ENCODE measurements at places on chromosomes 6 and 20.

DNA sequence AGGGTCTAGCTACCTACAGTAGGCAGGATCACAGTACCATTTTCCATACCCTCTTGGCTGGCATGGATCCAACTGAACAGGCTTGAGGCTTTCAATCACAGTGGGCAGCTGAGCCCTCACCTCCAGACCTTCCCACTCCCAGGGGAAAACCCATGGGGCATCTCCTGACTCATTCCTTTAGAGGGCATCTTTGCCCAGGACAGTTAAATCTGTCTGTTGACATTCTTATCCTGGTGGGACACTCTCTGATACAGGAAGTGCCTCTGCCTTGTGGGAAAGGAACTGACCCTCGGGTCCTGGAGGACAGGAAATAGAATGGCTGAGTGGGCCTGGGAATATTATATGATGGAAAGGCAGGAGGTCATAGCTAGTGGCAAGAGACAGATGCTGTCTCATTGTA, 10.2 kb upstream of the EPB41L1 start:
- no peak for DNase-seq

DNA sequence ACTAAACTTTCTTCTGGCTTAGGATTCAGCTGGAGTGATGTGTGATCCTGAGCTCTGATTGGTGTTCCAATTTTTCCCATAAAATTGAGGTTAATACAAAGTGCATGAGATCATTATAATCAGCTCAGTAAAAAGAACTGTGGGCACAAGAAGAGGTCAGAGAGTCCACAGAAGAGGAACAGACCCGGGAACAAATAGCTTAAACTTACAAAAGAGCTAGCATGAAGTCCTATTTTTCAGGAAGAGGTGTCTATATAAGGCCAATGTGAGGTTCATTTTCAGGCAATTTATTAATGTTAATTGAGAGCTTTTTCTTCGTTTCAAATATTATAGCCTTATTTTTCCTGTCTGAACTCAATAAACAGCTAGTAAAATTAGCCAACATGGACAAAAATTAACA, 26.9 kb upstream of the STX11 start:
- no peak for DNase-seq

DNA sequence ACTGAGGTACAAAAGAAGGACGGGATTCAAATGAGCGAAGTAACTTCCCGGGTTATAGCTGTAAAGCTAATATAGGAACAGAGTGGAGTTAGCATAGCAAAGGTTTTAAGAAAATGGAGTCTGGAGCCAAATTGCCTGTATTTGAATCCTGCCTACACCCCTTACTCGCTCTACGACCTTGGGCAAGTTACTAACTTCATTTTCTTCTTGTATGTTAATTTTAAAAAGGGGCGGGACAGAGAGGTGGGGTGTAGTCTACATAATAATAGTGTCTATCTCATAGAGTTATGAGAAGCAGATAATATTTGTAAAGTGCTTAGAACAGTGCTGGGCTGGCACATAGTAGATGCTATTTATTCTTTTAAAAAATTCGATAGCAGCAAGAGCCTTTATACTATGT, 705 bp downstream of the ZSCAN23 start:
- no peak for DNase-seq

GRCh38 chr6:116512734-116513133, 1.3 kb downstream of the CALHM5 start:
- no peak for DNase-seq

GRCh38 chr6:108635505-108636226, 74.9 kb downstream of the FOXO3 start:
- DNase-seq, result no peak

DNA sequence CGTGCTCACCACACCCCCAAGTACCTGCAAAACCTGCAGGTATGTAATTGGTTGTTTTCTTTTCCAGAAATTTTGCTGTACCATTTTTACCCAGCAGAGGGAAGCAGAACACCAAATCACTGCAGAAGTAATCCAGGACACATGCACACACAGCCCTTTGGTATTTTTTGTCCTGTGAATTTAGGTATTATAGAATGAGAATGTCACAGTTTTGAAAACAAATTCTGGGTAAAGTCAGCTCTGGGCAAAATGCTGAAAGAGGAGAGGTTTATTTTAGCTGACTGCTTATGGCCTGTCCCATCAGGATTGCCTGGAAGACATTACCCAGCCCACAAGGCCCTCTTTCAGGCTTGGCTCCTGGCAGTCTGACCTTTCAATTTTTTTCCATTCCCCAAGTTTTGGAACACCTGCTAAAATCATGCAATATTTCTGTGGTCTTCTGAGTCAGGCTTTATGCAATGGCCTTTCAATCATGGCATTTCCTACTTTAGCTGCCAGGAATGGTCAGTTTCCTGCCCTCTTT, 3.5 kb upstream of the EFHC1 start:
- no peak for DNase-seq

DNA sequence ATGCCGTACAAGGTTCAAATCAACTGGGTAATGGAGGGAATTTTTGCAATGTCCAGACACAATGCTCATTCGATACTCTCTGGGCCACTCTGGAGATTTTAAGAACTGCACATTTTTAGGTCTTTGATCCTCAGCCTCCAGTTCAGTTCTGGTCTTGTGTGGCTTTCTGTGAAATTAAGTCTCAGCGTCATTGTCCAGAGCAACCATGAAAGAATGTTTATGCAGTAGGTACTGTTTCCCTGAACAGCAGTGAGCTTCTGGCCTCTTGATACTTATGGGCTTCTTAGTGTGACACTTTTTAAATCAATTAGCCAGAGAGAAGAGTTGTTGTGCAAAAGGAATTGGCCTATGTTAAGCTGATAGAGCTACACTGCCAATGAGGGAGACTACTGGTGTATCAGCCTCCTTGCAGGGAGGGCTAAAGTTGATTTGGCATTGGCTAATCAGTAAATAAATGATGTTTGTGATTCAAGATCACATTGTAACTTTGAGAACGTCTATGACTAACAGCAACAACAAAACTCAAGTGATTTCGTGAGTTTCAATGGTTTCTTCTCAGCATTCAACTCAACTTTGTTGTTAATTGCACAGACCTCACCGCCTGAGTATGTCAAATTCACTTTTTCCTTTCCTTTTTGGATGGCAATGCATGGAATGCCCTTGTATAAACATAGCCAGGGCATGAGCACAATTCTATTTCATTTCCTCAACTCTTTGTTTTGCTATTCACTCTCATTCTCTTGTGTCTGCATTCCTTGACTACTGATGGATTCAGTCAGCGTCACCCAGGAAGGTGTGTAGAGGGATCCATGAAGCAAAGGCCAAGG, 85.1 kb downstream of the GJA1 start:
- no peak for DNase-seq

GRCh38 chr20:23622839-23623343, 14.9 kb downstream of the CST3 start:
- no peak for DNase-seq

DNA sequence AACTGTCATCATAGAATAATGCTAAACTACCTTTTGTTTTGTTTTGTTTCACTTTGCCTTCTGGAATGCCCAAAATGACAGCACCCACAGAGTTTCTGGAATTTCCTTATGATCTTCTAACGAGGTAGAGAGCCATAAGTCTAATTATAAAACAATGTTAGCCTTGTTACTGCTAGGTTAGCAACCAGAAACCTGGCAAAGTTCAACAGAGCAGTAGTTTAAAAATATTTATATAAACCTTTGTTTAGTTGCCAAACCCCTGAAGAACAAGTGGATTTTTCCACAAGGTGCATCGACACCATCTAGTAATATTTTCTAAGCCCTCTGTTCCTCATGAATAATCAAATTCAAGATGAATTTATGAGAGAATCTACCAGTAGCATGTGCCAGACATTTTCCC, 27.6 kb upstream of the IPCEF1 start:
- DNase-seq, result no peak

DNA sequence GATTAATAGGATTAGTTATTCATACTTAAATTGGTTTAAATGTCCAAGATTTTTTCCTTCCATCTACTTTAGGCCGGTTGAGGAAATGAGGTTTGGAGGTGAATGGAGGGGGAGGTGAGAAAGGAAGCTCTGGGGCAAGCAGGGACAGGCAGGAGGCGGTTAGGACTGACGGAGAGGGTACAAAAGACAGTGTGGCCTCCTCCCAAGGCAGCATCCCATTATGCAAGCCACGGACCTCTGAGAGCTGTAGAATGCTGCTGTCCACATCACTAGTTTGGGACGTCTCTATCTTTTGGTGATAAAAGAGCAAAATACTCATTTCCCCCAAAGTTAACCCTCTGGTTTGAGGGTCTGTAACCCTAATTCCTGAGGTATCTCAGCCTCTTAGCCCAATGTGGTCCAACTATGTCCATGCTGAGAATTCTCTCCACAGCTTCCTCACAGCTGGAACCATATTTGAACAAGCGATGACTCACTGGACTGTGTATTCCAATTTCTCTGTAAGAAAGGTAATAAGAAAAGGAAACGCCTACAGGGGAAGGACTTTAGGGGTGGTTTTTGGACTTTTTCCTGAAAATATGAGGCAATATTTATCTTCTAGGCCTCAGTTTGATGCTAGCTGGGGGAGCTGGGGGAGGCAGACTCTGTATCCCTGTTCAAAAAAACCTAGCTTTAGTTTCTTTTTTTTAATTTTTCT, 172.2 kb downstream of the TFAP2B start:
- no peak for DNase-seq

- DNase-seq, result no peak
These were observed 111.1 kb upstream of the KCNK16 start for GRCh38 chr6:39433630-39434029.

DNA sequence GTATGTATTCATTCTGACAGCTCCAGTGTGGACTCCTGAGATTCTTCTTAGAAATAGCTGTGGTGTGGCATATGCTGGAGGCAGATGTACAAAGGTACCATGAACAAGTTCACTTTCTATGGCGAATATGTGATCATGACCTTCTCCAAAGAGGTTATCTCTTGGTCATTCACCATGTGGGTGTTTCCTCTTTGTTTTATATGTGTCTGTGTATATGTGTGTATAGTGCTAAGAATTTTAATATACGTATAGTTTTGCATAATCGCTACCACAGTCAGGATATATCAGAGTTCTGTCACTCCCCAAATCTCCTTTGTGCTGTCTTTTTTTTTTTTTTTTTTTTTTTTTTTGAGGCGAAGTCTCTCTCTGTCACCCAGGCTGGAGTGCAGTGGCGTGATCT, 47.1 kb downstream of the PHACTR2 start:
- DNase-seq, result no peak

Data from nucleus accumbens (tissue), 56 donors.